ENCODE measurements at places on chromosomes 13 and 19.

GRCh38 chr19:5968431-5969373, 9.2 kb downstream of the RANBP3 start:
- peak; percentile 84 for DNase-seq

GRCh38 chr13:41942462-41943094, 18.3 kb downstream of the VWA8 start:
- DNase-seq = no peak

DNA sequence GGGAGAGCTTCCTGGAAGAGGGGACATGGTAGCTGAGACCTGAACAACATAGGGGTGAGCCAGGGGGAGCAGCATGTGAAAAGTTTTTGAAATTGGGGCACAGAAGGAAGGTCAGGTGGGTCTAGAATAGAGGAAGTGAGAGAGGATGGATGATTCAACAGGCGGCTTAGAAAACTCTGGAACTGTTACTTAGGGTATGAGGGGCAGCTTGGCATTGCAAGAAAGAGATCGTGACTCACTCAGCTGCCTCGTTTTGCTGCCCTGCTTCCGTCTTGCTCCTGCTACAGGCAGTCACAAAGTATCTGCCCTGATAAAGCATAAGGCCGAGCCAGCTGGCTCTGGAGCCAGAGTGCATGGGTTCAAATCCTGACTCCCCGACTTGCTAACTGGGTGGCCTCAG, 1.3 kb upstream of the CEACAM20 start:
- no peak for DNase-seq

GRCh38 chr19:2604747-2605329, 97.7 kb downstream of the GNG7 start:
- no peak for DNase-seq

GRCh38 chr13:91381371-91381770, 17.1 kb upstream of the GPC5 start:
- no peak for DNase-seq

- DNase-seq = no peak
Measured at GRCh38 chr13:52980695-52981094, 47.9 kb upstream of the OLFM4 start.

DNA sequence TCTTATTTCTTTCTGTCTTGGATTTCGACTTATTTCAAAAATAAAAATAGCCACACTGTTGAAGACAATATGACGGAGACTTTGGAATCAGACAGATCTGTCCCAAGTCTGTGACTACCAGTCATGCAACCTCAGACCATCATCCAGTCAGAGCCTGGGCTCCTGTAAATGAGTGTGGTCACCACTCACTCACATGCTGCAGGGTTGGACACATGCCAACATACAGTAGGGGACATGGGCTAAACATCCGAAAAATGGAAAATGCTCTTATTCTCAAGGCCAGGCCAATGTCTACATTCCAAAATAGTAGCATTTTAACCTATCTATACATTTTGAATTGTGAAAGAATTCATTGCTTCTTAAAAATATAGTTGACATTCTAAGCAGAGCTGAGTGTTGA, 75.5 kb upstream of the EDNRB start:
- no peak for DNase-seq
